Thoracic aorta endothelial cell (primary cell): ENCODE measurements at places on chromosomes 1 and 21. TPM values are rescaled to one million over a fixed set of nuclear protein-coding genes. Genes with fewer than 3 reads are reported as not detected.

Gene FCRLA
- total RNA-seq, result not detected in 2 replicates

Gene LENEP
- 0.40 TPM in 1 of 2 replicates, not detected in the other for total RNA-seq

Gene ZNF593OS
- total RNA-seq, result not detected in 2 replicates

Gene RGL1
- total RNA-seq, result 24.3 and 48.9 TPM in 2 replicates

Gene AGRN
- 66.3 and 68.1 TPM in 2 replicates for total RNA-seq

Gene VCAM1
- 7.1 and 10.4 TPM in 2 replicates for total RNA-seq

Gene SLAMF7
- not detected in 2 replicates for total RNA-seq

Gene DENND4B
- 27.7 and 28.6 TPM in 2 replicates for total RNA-seq

Gene PAPPA2
- 0.14 and 0.80 TPM in 2 replicates for total RNA-seq

Gene CCSAP
- total RNA-seq, result 9.2 and 12.6 TPM in 2 replicates
